EH (cell line): ENCODE measurements at places on chromosomes 6 and 20.

DNA sequence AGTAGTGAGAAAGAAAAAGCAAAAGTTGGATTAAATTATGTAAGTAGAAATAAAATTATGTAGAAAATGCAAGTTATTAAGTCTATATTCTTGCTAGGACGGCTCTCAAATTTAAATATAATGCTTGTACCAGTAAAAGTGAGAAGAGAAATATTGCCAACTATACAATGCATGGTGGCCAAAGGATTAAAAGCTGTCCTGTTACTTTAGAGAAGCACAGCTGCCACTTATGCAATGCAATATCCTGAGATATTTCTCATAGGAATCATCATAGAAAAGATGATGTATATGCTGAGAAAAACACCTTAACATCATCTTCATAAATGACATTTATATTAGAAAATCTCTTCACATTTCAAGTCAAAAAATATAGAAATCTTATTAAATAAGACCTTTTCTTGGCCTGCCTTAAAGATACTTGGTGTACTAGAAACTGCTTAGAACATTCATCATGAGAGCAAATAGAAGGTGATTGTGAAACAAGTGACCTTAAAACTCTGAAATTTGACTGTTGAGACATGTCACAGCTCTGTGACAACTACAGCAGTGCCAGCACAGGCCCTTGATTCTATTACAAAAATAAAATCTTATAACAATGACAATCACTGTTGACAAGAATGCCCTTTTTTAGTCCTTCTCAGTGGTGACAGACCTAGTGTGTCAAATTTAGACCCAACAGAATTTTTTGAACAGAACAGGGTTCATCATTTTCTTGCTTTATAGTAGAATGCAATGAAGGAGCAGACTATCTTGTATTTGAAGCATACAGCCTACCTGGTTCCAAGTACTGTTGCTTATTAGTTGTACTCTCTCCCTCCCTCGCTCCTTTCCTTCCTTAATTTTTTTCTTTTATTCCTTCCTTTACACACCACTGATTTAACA, 173.1 kb downstream of the CLVS2 start:
- DNase-seq, result no peak

- DNase-seq, result peak; percentile 3
Measured at GRCh38 chr6:153564803-153565202, 433.7 kb upstream of the RGS17 start.

- no peak for DNase-seq
Measured at GRCh38 chr6:63442870-63443269, 123.1 kb upstream of the LGSN start.

GRCh38 chr6:117008618-117009017, 131.6 kb downstream of the RFX6 start:
- DNase-seq, result no peak

DNA sequence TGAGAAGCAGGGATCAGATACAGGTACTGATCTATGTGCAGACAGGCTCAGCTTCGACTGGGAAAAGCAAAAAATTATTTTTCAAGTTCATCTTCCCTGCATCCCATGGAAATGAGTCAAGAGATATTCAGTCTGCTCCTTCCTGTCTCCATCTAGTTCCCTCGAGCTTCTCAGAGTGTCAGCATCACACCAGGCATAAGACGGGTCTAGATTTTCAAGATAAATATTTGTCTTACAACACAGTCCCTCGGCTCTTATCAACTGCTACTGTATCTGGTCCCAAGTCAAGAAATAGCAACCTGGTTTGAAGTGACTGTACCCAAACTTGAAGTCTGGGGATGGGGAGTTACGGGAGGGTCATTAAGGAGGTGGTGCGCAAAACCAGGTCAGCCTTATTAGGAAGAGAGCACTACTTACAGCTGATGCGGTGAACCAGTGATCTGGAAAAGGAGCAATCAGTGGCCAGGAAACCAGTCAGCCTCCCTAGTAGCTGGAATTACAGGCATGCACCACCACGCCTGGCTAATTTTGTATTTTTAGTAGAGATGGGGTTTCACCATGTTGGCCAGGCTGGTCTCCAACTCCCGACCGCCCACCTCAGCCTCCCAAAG, 29.7 kb downstream of the ZMYND8 start:
- DNase-seq, result peak; percentile 88

DNA sequence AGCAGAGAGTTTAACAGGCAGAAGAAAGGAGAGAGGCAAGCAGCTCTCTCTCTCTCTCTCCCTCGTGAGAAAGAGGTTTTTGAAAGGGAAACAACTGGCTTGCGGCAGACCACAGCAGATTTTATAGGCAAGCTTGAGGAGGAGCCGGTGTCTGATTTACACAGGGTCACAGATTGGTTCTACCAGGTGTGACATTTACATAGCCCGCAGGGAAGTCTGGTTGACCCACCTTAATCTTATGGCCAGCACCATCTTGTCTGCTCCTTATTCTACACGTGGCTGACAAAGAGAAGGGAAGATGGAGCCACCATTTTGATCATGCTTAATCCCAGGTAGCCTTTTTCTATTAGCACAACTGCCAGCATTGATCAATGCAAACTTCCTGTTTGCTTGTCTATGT, 65.4 kb downstream of the OR2J2 start:
- DNase-seq, result no peak

- DNase-seq, result no peak
Measured at GRCh38 chr20:59750209-59750840, 146.0 kb downstream of the PHACTR3 start.

DNA sequence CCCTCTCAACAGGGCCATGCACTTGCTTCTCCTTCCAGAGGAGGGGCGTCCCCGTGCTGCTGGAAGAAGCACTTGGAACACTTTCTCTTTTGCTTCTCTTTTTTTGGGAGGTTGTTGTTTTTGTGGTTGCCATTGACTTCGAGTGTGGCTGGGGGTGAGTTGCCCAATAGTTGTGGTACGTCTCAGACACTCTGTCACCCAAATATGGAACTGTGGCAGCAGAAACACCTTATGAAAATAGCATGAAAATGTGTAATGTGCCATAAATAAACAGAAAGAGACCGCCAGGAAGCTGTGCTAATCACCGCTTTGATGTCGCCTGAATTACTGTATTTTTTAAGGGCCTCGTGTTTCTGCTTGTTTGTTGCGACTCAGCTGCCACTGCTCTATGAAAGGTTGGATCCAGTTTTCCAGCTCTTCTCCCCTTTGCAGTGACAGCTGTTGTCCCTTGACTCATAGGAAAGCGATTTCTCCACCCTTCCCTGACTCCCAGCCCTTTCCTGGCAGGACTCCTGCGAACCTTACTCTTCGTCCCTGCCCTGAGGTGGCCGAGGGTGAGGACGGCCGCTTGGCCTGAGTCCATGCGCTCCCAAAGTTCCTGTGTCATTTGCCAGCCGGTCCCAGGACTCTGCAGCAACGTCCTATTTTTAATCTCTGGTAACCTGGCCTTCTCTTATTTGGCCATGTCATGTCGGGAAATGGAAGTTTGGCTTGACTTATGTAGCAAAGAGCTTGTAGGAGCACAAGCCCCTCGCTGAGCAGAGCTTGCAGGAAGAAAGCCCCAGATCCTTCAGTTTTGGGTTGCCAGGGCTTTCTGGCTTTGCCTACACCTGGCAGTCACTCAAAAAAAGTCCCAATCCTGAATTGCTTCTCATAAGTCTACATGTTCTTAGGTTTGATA, 694.6 kb downstream of the QKI start:
- peak; percentile 1 for DNase-seq

DNA sequence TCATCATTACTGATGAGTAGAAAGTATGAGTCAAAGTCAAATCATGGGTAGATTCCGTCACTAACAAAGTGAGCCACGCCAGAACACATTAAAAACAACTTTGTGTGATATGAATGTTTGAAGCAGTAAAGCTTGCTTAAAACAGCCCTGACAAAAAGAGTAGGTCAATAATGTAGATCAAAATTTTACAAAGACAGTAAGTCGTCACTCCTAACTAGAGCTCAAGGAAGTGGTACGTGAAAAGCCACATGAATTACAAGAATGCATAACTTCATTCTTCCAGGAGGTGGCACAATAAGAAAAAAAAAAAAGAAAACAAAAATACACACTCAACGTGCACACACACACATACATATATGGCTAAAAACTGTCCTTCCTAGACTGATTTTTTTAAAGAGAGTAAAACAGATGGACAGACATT, 69.9 kb downstream of the HACE1 start:
- peak; percentile 84 for DNase-seq

DNA sequence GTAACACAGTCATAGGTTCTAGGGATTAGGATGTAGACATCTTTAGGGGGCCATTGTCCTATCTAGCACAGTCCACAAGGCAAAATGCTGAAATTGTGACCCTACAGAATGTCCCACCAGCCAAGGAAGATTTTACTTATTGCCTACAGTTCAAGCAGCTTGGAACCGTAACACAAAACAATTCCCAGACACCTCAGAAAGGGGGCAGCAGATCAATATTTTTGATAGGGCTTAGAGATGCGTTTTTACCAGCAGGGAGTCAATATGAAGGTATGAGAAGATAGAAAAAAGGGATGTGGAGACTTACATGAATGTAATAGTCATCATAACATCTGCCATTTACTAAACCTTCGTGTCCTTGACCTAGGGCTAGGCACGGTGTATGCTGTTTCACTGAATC, 81.0 kb downstream of the TMEM170B start:
- peak; percentile 28 for DNase-seq

GRCh38 chr20:38714308-38714707, 10.0 kb upstream of the SLC32A1 start:
- DNase-seq, result no peak

DNA sequence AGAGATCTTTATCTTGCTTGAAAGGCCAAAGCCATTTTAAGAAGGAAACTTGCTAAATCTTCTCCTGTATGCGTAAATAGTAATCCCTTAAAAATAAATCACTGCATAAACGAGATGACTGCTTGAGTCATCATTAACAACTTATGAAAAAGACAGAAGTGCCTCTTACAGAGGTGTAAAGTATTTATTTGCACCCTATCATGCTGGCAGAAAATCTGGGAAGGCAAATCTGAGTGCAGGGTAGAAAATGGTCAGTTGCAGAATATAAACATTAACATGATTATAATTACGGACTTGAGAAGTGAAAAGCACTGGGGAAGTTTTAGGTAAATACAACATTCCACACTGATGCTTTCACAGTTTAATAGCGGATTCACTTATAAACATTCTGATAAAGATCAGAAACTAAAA, 67.5 kb upstream of the FBXO30 start:
- DNase-seq, result peak; percentile 87

GRCh38 chr20:8788831-8789230, 280.1 kb upstream of the PLCB4 start:
- DNase-seq, result no peak

- peak; percentile 21 for DNase-seq
Measured at GRCh38 chr6:71386215-71386614, 97.6 kb downstream of the OGFRL1 start.

DNA sequence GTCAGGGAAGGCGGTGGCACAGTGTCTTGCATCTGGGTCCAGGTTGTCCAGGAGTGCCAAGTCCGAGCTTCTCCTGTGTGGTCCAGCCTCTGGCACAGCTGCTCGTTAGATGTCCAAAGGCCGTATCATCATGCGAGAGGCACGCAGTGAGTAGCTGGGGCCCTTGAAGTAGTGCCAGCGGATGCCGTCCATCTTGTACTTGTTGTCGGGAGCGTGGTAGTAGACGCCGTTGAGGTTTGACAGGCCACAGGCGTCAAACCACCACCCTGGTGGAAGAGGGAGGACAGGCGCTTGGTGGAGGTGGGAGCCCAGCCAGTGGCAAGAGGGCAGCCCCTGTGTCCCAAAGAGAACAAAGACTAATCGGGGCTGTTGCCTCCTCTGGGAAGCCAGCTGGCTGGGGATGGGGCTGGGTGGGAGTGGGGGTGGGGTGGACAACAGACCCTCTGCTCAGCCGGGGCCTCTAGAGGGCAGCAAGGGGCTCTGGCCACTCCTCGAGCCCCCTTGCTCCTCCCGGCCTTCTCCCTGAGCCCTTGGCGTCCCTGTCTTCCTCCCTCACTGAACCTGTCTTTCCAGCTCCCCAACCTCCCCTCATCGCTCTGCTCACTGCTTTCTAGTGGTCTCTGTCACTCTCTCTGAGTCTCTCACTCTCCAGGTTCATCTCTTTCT, 39.5 kb downstream of the FAM110A start:
- no peak for DNase-seq

DNA sequence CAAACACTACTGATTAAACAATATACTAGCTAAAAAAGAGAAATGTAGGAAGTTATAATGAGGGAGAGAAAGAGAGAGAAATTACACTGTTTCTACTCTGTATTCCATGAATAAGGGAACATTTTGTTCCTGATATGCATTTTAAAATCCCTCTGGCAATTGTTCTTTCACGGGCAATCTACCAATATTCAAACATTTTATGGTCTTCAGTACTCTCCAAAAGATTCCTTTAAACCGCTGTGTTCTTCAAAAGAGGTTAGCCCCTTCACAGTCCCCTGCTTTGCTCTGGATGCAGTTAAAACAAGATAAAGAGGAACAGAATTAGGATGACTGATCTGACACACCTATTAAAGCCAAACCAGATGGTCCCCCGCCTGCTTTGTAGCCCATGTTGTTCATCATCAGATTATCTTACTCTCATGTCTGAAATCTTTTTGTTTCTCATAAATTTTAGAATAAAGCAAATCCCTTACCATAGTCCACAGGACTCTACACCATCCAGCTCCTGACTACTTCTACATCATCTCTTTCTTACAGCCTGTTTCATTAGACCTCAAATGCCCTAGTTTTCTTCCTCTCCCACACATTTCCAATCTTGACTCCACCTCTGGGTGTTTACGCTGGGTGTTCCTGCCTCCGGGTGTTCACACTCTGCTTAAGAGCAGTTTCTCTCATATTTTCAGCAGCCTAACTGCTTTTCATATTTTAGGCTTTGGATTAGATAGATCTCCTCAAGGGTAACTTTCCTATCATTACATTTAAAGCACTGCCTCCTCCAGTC, 399.7 kb downstream of the COL12A1 start:
- no peak for DNase-seq

DNA sequence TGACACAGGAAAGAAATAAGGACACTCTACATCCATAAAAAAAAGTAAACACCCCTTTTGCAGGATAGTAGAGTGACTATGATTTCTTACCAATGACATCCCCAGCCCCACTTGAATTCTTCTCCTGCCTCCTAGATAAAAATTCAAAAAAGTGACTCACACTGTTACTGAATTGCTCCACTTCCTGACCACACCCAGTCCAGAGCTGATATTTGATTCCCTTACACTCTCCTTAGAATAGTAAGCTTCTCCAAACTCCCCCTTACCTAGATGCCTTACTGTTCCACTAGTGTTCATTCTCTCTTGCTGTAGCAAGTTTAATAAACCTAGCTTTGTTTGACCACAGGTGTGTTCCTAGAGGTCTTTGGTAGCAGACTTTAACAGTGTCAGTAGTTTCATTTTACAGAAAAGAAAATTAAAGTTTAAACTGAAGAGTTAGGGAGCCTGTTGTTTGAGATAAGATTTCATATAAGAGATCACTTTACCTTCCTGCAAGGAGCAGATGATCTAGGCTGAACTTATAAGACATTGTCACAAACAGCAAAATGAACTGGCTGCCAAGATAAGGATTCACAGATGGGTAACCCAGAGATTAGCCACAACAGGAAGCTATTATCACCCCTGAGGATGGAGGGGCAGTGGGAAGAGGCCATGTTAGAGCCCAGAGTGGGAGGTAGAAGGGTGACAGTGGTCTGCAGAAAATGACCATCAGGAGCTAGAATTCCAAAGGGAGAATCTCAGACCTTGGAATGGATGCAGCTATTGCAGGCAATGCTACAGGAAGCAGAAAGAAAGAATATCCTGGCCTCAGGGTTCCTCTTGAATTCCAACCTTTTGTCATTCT, 28.4 kb upstream of the BTN3A2 start:
- peak; percentile 77 for DNase-seq
